ENCODE measurements at places on chromosomes 16 and 17.

GRCh38 chr16:22318690-22319358 lies 21.6 kb downstream of the POLR3E start:
- DNase-seq = no peak

- DNase-seq = no peak
Observed at GRCh38 chr17:50149091-50149416, 1.4 kb downstream of the PPP1R9B start.

- DNase-seq = no peak
Observed at GRCh38 chr17:72886622-72887021, 205.9 kb downstream of the SLC39A11 start.

DNA sequence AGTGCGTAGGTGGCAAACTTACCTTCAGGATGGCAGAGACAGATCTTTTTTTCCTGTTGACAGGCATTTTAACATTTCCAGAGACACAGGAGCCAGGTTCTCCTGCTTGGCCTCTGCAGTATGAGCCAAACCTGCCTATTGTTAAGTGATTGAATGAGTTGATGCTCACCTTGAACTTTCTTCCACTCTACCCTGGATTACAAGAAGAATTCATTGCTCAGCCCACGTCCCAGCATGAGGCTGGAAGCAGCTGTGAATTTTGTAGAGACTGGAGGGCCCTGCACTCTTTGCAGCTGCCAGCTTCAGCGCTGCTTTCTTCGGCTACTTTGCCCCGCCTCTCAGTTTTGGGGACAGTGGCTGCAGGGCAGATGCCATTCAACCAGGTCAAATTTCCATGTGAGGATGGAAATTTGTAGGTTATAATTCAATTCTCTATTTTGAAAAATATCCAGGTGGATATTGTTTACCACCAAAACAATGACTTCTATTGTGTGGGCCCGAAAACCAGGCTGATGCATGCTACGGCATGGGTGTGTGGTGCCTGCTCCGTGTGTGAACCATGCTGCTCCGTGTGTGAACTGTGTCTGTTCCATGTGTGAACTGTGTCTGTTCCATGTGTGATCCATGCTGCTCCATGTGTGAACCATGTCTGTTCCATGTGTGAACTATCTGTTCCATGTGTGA lies 75.2 kb upstream of the METTL9 start:
- no peak for DNase-seq

GRCh38 chr17:37067555-37068111 lies 118.9 kb downstream of the AATF start:
- DNase-seq = no peak

GRCh38 chr16:68313116-68313515 lies 2.3 kb downstream of the PRMT7 start:
- DNase-seq = no peak

DNA sequence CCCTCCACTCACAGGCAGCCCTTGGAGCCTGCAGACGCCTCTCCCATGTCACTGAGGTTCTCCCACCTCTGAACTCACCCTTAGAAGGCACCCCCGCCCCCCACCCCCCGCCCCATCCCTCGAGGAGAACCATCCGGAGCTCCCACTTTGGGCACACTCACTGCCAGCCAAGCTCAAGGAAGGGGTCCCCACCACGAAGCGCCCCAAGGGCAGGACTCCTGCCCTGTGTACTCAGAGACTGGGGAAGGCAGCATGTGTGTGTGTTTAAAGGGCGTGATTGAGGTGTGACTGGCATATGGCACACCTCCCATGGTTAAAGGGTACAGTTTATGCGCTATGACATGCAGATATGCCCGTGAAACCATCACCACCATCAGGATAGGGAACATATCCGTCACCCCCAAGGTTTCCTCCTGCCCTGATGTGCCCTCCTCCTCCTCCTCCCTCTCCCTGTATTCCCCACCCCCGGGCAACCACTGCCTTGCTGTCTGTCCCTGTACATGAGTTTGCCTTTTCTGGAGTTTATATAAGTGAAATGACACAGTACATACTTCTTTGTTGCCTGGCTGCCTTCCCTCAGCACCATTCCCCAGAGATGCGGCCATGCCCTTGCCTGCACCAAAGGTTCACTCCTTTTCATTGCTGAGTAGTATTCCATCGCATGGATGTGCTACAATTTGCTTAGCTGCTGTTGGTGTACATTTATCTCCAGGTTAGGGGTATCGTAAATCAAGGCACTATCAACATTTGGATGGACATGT lies 14.0 kb upstream of the RBFOX3 start:
- DNase-seq = no peak

GRCh38 chr17:44074911-44075285 lies 4.4 kb downstream of the G6PC3 start:
- DNase-seq = no peak

GRCh38 chr17:77130525-77130924 lies 10.2 kb upstream of the SEC14L1 start:
- no peak for DNase-seq

DNA sequence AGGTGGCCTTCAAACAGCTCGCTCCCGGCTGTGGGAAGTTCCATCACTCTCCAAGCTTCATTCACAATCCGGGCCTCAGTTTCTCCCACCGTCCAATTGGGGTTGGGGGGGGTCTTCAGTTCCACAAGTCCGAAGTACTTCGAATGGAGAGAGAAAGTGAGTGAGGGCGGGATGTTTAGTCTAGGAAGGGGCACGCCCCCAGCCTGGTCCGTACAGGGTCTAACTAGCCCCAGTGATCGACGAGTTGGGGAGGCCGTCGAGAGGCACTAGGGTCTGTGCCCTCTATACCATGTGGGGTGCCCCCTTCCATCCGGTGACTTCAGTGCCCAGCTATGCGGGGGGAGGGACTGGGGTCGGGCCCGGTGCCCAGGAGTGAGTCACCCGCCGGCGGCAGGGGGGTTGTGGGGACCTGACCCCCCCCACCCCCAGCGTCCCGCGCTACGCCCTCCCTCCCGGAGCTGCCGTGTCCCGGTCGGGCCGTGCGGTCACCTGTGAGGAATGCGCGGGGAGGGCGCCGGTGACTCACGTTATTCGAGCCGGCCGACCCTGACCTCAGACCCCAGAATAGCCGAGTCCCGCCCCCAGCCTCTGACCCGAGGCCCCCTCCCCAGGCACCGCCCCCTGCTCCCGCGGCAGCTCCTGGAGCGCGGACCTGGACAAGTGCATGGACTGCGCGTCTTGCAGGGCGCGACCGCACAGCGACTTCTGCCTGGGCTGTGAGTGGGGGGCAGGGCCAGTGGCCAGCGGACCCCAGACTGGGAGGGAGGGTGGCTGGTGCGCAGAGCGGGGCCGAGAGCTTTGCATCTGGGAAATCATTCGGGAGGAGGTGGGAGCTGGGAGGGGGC lies 658 bp downstream of the TNFRSF12A start:
- no peak for DNase-seq

DNA sequence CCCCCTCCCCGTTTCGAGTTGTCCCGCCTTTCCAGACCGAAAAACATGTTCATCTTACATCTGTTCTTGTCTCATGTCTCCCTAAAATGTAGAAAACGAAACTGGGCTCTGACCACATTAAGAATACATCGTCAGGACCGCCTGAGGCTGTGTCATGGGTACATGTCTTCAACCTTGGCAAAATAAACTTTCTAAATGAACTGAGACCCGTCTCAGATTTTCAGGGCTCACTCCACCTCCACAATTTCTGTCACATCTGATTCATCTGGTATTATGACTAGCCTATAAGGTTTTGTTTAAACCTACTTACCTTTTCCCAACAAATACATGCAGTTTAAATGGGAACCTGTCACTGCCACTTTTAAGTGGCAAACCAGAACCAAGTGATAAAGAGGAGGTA lies 621 bp downstream of the SDR42E1 start:
- no peak for DNase-seq

GRCh38 chr17:20926532-20926931 lies 116.3 kb downstream of the USP22 start:
- no peak for DNase-seq

DNA sequence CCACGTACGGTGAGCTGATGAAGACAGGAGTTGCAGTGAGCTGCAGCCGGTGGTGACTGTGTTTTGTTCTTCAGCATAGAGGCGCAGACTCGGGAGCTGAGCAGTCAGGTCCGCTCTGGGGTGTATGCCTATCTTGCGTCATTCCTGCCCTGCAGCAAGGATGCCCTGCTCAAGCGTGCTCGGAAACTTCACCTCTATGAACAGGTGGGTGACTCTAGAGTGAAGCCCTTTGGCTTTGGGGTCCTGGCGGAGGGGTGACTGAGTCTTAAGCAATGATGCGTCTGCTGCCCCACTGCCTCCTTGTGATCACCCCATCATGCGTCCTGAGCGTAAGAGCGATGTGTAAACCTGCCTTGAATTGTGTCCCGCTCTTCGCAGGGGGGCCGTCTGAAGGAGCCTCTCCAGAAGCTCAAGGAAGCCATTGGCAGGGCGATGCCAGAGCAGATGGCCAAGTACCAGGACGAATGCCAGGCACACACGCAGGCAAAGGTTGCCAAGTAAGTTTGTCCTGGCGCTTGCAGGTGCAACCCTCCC lies 22.9 kb downstream of the UBN1 start:
- DNase-seq = no peak

DNA sequence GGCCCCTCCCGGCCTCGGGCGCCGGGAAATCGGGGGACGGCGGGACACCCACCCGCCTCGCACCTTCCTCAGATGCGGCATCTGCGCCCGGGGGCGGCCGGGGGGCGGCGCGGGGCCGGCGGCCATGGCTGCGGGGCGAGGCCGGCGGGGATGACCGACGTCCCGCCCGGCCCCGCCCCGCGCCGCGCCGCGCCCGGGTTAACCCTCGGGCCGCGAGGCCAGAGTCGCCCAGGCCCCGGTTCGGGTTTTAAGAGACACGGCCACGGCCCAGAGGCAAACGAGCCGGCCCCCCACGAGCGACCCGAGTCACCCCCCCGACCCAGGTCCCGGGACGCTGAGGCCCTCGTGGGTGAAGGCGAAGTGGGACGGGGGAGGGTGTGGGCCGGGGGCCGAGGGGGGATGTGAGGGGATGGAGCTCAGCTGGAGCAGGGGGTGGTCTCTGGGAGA lies at the start of gene RGS11:
Gene RGS11 (minus strand): TSS at position 159 of the 447 bp plus-strand sequence. CDS start 33 bp downstream, at position 126.
- DNase-seq = no peak

DNA sequence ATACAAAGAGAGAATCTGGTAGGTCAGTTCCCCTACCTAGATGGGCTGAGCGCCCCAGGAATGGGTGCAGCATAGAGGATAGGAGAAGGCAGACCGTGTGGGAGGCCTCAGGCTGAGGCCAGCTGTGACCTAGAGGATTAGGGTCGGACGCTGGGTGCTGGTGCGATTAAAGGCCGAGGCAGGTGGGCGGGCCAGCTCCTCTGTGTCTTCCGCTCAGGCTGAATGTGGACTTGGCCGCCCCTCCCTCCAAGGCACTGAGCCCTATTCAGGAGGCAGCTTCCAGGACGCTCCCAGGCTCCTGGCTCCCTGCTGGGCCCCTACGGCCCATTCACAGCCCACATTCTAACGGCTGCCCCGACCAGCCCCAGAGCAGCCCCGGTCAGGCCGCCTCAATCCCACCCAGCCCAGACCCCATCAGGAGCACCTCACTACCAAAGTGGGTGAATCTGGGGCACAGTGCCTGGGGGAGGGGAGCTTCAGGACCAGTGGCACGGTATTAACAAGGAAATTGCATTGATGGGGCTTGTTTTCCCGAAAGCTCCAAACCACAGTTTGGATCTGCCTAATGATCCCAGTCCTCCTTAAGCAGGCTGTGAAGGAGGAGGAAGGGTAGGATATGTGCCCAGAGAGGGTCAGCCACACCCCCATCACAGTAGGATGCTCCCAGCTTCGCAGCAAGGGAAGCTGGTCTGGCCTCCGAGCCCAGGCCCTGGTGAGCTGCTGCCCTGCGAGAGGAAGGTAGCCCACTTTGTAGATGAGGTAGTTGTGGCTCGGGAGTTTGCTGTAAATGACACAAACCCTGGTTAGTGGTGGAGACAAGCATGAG lies 14.5 kb downstream of the RHBDL3 start:
- peak; percentile 69 for DNase-seq

DNA sequence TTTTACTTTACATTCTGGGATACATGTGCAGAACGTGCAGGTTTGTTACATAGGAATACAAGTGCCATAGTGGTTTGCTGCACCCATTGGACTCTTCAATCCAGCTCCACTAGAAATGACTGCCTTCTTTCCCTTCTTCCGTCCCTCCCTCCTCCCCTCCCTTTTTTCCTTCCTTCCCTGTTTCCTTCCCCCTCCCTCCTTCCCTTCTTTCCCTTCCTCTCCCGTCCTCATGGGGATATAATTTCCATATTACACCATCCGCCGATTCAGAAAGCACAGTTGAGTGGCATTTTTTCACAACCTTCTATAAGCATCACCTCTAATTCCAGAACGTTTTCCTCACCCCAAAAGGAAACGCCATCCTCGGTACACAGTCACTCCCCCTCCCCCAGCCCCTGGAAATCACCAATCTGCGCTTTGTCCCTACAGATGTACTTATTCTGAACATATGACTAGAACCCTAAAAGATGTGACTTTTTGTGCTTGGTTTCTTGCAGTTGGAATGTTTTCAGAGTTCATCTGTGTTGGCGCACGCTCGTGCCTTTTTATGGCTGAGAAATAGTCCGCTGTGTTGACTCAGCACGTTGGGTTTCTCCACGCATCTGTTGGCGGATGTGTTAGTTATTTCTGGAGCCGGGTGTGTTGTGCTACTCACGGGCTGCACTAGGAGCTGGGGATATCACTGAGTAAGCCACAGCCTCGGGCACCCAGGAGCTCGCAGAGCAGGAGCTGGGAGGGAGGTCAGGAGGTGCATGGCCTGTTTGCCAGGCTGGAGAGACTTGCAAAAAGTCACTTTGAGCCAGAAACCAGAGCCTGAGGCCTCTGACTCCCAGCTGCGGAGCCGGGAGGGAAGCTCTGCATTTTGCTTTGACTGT lies 336.4 kb downstream of the SEC14L1 start:
- DNase-seq = no peak

- DNase-seq = no peak
Observed at GRCh38 chr17:37847811-37848331, 76.3 kb upstream of the TBC1D3K start.

DNA sequence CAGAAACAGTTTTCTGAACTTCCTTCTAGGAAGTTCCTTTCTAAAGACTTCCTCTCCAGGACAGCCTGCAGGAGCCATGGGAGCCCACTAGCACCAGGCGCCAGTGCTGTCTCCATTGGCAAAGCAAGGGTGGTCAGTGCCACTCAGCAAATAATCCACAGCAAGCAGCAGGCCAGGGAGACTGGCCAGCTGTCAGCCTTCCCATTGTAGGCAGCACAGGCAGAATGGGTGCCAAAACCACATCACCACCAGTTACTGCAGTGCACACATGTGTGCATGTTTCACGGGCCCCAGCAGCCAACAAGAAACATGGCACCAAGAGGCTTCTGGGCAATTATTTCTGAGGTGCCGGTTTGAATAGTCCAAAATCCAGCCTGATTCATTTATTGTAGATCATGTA lies 26.7 kb downstream of the DNASE1 start:
- DNase-seq = no peak
